ENCODE measurements at places on chromosomes 16 and 17. TPM values are rescaled to one million over a fixed set of nuclear protein-coding genes. Genes with fewer than 3 reads are reported as not detected.
A peak's percentile ranks its signal among the peaks of the same experiment; 100 is the strongest.

- H3K4me3 ChIP-seq, result no peak overlapping the region
- peaks cover 2% of the 10 kb centered on the region for H3K4me1 ChIP-seq
- H3K27me3 ChIP-seq, result no peaks in the 10 kb centered on the region
- DNase-seq, result no peak
- no peak overlapping the region for H3K27ac ChIP-seq
- H3K36me3 ChIP-seq, result peaks cover 24% of the 10 kb centered on the region
These were observed 14.4 kb downstream of the NTAN1 start for GRCh38 chr16:15041271-15042004.

GRCh38 chr16:47037396-47037745 lies 63.9 kb upstream of the DNAJA2 start:
- H3K27ac ChIP-seq, result no peak overlapping the region
- peak overlapping the region; percentile 69 for H3K4me3 ChIP-seq
- H3K36me3 ChIP-seq, result no peaks in the 10 kb centered on the region
- peaks cover 7% of the 10 kb centered on the region for H3K27me3 ChIP-seq
- H3K4me1 ChIP-seq, result peaks cover 3% of the 10 kb centered on the region
- peak; percentile 60 for DNase-seq

The TAC4 gene
- not detected for total RNA-seq

DNA sequence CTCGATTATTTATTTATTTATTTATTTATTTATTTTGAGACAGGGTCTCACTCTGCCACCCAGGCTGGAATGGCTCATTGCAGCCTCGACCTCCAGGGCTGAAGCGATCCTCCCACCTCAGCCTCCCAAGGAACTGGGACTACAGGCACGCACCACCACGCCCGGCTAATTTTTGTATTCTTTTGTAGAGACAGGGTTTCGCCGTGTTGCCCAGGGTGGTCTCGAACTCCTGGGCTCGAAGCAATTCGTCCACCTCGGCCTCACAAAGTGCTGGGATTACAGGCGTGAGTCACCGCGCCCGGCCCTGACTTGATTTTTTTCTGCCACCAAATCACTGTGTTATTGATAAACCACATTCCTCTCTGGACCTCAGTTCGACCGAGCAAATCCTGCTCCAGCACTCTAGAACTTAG lies 758 bp upstream of the RPL23A start:
- peaks cover 29% of the 10 kb centered on the region for H3K4me1 ChIP-seq
- peak overlapping the region; percentile 100 for H3K4me3 ChIP-seq

DNA sequence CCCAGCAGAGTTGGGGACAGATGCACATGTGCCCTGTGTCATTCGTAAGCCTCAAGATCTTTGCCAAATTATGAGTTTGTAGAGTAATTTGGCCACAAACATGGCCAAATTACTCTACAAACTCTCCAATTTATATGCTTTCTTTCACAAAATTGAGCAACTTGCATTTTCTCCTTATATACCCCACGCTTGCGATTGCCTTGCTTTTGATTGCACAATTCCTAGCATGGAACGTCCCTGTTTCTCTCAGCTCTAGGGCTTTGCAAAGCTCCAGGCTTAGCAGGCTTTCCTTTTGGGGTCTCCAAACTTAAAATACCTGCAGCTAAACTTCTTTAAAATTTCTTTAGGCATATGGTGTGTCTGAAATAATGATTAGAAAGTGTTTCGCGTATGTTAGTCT lies 28.5 kb upstream of the MAF start:
- H3K27me3 ChIP-seq, result peaks cover 31% of the 10 kb centered on the region
- DNase-seq, result no peak
- peaks cover 10% of the 10 kb centered on the region for H3K4me1 ChIP-seq
- no peak overlapping the region for H3K4me3 ChIP-seq
- H3K27ac ChIP-seq, result no peak overlapping the region

DNA sequence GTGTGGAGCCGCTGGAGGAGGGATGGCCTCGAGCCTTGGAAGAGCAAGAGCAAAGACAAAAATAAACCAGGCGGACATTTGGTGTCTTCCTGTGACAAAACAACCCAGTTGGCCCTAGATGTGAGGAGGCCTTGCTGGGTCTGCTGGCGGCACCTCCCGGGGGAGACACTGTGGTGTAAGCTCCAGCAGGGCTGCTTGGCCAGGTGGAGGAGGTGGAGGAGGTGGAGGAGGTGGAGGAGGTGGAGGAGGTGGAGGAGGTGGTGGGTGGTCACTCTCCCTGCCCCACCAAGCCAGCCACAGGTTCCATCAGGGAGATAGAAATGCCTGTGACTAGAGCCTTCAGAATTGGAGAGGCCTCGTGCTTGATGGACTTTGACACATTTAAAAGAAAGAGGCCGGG lies 32.1 kb downstream of the DBNDD1 start:
- H3K36me3 ChIP-seq, result peaks cover 43% of the 10 kb centered on the region
- no peaks in the 10 kb centered on the region for H3K27me3 ChIP-seq
- H3K4me1 ChIP-seq, result no peaks in the 10 kb centered on the region

- H3K4me3 ChIP-seq, result no peak overlapping the region
- no peaks in the 10 kb centered on the region for H3K4me1 ChIP-seq
These were observed 807.1 kb downstream of the KCNJ2 start for GRCh38 chr17:70976447-70976846.

GRCh38 chr16:85628645-85629044 lies 15.5 kb downstream of the GSE1 start:
- H3K27ac ChIP-seq, result no peak overlapping the region
- no peak overlapping the region for H3K4me3 ChIP-seq
- peaks cover 19% of the 10 kb centered on the region for H3K4me1 ChIP-seq
- H3K27me3 ChIP-seq, result no peaks in the 10 kb centered on the region

GRCh38 chr17:61235827-61236197 lies 163.8 kb upstream of the TBX2 start:
- no peak for DNase-seq
- H3K36me3 ChIP-seq, result no peaks in the 10 kb centered on the region
- no peaks in the 10 kb centered on the region for H3K27me3 ChIP-seq
- no peak overlapping the region for H3K27ac ChIP-seq
- no peak overlapping the region for H3K4me3 ChIP-seq

The UTP4 gene
- 121 TPM for total RNA-seq

DNA sequence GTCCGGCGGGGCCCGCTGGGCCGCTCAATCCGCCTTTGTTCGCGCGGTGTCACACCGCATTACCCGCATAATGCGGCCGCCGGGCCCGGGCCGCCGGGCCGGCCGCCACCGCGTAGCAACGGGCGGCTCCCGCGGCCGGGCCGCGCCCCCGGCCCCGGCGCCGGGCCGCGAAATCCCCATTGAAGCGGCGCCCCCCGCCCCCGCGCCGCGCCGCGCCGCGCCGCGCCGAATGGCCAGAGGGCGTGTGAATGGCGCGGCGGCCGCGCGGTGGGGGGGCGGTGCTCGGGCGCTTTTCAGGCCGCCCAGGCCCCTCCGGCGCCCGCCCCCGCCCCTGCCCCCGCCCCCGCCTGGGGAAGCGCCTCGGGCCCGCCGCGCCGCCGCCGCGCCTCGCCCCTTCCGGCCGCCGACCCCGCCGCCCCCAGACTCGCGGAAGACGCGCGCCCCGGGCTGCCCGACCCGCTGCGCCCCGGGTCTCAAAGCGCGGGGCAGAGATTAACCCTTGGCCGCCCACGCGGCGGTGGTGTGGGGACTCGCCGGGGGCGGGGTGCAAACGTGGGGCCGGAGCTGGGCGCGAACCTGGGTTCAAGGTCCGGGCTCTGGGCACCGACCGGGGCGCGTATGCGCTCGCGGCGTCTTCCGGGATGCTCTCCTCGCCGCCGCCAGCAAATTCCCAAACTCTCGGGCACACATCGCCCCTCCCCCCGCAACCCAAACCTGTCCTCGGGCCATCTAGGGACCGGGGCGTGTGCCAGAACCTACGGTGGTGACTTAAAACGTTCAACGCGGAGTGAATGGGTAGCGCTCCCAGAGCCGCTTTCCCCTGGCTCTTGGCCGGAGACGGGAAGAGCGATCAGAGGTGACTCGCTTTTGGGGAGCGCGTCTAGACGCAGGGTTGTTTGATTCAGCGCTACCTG lies 46.7 kb downstream of the WNT3 start:
- H3K4me1 ChIP-seq, result peaks cover 19% of the 10 kb centered on the region
- peak; percentile 25 for DNase-seq
- H3K27ac ChIP-seq, result no peak overlapping the region

DNA sequence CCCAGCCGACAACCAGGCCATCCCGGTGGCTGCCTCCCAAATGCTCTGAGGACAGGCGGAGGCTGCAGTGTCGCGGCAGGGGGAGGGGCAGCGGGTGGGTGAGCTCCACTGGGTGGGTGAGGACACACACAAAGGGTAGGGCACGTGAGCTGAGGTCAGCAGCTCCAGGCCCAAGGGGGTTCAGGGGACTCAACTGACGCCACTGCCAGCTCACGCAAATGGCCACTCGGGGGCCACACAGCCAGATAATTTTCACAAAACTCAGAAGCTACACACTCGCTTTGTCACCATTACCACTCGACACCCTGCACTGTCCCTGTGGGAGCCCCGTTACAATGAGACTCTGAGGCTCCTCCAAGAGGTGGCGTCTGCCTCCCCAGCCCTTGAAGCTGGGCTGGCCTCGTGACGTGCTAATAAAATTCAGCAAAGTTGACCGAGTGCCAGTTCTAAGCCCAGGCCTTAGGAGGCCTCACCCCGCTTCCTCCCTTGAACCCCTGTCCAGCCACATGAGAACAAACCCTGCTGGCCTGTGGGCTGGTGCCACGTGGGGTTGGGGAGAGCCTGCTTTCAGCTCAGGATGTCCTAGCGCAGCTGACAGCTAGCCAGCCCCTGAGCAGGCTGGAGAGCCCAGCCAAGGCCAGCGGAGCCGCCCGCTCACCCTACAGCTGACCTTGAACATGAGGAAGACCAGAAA lies 56.9 kb downstream of the RMI2 start:
- H3K27ac ChIP-seq, result no peak overlapping the region
- no peak for DNase-seq
- no peaks in the 10 kb centered on the region for H3K4me1 ChIP-seq
- no peaks in the 10 kb centered on the region for H3K27me3 ChIP-seq

GRCh38 chr16:31134625-31135534 lies 647 bp downstream of the PRSS8 start:
- no peaks in the 10 kb centered on the region for H3K36me3 ChIP-seq
- H3K27ac ChIP-seq, result no peak overlapping the region
- no peak overlapping the region for H3K4me3 ChIP-seq
- H3K27me3 ChIP-seq, result no peaks in the 10 kb centered on the region

DNA sequence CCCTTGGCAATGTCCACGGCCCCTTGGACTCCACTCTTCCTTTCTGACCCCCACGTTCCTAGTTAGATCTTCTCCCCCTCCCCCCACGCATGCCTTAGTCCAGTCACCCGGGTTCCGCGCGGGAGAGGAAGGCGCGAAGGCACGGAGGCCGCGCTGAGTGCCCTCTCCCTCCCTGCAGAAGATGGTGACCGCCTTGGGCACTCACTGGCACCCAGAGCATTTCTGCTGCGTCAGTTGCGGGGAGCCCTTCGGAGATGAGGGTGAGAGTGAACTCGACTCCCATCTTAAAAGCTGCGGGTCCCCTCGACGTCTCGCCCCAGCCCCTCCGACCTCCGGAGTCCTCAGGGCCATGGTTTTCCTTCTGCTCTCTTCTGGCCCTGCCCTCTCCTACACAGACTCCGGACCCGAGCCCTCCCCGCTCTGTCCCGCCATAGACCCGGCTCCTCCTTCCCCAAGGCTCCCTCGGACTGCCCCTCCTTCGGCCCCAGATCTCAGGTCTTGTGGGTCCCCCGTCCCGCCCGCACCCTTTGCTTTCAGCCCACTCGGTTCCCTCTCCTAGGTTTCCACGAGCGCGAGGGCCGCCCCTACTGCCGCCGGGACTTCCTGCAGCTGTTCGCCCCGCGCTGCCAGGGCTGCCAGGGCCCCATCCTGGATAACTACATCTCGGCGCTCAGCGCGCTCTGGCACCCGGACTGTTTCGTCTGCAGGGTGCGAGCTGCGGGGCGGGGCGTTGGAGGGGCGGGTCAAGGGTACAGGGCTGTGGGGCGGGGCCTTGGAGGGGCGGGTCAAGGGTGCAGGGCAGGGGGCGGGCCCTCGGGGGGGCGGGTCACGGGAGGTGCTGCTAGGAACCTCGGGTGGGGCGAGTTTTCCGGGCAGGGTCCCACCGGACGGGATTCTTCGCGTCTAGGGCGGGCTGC lies 4.6 kb downstream of the TGFB1I1 start:
- H3K36me3 ChIP-seq, result no peaks in the 10 kb centered on the region
- peak; percentile 94 for DNase-seq

The EPN3 gene
- not detected for total RNA-seq

GRCh38 chr16:58035356-58036170 lies 10.0 kb downstream of the MMP15 start:
- no peak for DNase-seq
- no peaks in the 10 kb centered on the region for H3K27me3 ChIP-seq
- H3K27ac ChIP-seq, result no peak overlapping the region
- H3K36me3 ChIP-seq, result no peaks in the 10 kb centered on the region
- H3K4me1 ChIP-seq, result no peaks in the 10 kb centered on the region
- H3K4me3 ChIP-seq, result no peak overlapping the region
